Head of caudate nucleus (tissue), 42 donors: ENCODE measurements at places on chromosomes 6 and 20.

GRCh38 chr6:95723638-95724037 lies 146.3 kb downstream of the MANEA start:
- DNase-seq, result no peak

GRCh38 chr6:137728386-137729349 lies 138.4 kb upstream of the TNFAIP3 start:
- peak; percentile 14 for DNase-seq

DNA sequence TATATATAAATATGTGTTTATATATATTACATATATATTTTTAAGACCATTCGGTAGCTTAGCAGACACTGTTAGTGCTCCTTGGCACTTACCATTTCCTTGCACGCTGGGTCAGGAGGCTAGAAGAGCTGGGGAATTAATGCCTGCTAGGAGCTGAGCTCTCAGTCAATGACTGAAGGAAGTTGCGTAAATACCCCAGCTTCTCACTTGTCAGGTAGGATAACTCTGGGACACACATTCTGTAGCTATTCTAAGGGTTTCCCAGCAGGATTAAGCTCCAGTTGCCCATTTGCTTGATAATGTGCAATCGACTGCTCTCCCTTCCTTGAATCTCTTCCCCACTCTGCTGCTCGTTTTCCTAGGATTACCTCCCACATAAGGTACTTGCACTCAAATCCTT lies 15.7 kb upstream of the DNAAF9 start:
- no peak for DNase-seq

GRCh38 chr6:133705731-133706130 lies 183.2 kb upstream of the TCF21 start:
- no peak for DNase-seq

DNA sequence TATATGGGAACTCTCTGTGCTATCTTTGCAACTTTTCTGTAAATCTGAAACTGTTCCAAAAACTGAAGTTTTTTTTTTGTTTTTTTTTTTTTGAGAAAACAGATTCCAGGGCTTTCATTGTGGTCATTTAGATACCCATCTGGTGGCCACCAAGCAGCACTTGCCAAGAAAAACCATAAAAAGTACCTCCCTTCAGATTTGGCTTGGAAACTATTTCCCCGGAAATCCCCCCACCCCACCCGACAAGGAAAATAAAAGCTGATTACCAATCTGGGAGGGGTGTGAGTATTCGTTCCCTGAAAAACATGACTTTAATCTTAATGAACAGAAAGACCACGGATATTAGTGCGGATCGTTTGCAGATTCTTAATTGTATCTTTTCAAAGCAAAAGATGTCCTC lies 1.9 kb downstream of the NFATC2 start:
- no peak for DNase-seq

- DNase-seq, result no peak
Measured at GRCh38 chr6:144193181-144193580, 42.9 kb downstream of the STX11 start.

DNA sequence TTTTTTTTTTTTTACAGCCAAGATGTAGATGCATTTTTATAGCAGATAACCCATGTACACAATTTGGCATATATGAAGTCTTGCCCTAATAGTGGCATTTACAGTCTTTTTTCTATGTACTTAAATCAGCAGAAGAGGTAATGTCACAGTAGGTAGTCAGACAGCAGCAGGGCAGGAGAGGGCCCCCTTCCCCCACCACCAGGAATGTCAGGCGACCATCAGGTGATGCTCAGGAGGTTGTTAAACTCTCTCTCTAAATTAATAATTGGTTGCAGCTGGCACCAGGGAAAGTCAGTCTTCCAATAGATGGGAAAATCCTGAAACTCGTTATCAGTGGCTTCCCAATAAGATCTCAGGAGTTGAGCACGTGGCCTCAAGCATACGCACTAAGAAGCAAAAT lies 188.0 kb upstream of the ADGRB3 start:
- no peak for DNase-seq

DNA sequence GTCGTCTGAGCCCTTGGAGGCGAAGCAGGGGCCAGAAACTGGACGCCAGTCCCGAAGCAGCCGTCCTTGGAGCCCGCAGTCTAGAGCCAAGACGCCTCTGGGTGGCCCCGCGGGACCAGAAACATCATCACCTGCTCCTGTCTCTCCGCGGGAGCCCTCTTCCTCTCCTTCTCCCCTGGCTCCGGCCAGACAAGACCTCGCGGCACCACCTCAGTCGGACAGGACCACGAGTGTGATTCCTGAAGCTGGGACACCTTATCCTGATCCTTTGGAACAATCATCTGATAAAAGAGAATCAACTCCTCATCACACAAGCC lies 416 bp downstream of the RSPH4A start:
- peak; percentile 41 for DNase-seq

GRCh38 chr6:167695831-167696230 lies 130.9 kb upstream of the AFDN start:
- no peak for DNase-seq

- no peak for DNase-seq
Measured at GRCh38 chr6:24925661-24926060, 10.1 kb downstream of the RIPOR2 start.

- DNase-seq, result no peak
Measured at GRCh38 chr6:157186785-157187181, 136.5 kb downstream of the TMEM242 start.

GRCh38 chr20:62138204-62138543 lies 5.0 kb downstream of the PSMA7 start:
- no peak for DNase-seq

GRCh38 chr6:168385037-168385759 lies 55.8 kb upstream of the SMOC2 start:
- DNase-seq, result no peak

- DNase-seq, result no peak
Measured at GRCh38 chr6:74434171-74434570, 738.2 kb downstream of the CD109 start.

DNA sequence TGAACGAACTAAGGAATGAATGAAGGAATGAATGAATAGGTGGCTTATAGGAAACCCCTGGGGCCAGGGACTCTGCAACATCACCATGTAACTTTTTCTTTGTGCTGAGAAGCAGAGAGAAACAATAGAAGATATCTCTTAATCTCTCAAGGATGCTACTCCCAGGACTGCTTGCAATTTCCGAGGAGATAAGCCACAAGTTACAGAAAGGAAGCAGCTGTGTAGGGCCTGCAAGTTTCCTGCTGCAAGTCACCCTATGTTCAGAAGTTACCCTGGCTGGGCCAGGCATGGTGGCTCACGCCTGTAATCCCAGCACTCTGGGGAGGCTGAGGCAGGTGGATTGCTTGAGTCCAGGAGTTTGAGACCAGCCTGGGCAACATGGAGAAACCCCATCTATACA lies 7.3 kb upstream of the MAVS start:
- DNase-seq, result no peak

DNA sequence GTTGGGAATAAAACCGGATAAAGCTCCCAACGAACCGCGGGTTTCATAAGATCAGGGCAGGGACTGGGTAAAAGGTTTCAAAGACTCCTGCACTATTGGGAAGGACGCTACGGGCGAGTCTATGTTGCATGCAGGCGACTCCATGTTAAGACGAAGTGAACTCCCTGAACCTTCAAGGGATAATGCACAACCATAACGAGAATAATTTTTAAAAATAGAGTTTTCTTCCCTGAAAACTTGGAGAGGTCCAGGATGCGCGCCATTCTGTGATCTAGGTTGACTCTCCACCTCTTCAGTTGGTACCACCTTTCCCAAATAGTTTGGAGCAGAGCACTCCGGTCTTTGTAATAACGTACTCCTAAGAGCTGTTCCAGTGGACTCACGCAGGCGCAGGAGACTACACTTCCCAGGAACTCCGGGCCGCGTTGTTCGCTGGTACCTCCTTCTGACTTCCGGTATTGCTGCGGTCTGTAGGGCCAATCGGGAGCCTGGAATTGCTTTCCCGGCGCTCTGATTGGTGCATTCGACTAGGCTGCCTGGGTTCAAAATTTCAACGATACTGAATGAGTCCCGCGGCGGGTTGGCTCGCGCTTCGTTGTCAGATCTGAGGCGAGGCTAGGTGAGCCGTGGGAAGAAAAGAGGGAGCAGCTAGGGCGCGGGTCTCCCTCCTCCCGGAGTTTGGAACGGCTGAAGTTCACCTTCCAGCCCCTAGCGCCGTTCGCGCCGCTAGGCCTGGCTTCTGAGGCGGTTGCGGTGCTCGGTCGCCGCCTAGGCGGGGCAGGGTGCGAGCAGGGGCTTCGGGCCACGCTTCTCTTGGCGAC lies at the start of gene TPX2:
TPX2 (plus strand) TSS at position 562 of the 821 bp plus-strand sequence. CDS start 18,187 bp downstream, outside the sequence.
- peak; percentile 98 for DNase-seq

- peak; percentile 20 for DNase-seq
Measured at GRCh38 chr6:90413867-90414266, 117.2 kb upstream of the BACH2 start.

DNA sequence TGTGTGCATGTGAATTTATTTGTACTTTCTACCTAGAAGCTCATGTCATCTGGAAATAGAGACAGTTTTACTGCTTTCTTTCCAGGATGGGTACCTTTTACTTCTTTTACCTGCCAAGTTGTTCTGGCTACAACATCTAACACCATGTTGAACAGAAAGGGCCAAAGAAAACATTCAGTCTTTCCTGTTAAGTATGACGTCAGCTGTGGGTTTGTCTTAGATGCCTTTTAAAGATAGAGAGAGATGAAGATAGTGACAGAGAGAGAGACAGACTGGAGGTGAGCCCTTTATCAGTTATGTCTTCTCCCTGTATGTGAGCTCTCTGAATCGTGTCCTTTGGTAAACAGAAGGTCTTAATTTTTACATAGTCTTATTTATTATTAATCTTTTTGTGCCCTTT lies 3.4 kb upstream of the DACT2 start:
- DNase-seq, result no peak

GRCh38 chr6:159440349-159440748 lies 252.7 kb downstream of the SOD2 start:
- no peak for DNase-seq

- no peak for DNase-seq
Measured at GRCh38 chr6:33722103-33722623, 10.7 kb upstream of the UQCC2 start.

DNA sequence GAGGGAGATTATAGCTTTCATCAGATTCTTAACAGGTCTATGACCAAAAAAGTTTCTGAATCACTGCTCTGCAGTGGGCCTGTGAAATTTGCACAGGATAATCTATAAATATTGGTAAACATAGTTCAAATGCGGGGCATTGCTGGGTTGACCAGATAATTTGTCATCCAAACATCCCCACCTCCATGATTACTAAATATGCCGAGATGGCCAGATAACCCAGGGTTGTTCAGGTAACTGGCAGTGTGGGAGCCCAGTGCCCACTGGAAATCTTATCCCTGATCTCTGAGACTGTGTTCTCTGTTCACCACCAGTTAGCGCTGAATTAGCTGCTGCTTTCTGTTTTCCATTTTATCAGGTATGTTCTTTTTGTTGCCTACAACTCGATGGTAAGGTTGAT lies 21.4 kb downstream of the PTK7 start:
- no peak for DNase-seq

GRCh38 chr6:35047265-35048011 lies 93.7 kb downstream of the TCP11 start:
- no peak for DNase-seq

DNA sequence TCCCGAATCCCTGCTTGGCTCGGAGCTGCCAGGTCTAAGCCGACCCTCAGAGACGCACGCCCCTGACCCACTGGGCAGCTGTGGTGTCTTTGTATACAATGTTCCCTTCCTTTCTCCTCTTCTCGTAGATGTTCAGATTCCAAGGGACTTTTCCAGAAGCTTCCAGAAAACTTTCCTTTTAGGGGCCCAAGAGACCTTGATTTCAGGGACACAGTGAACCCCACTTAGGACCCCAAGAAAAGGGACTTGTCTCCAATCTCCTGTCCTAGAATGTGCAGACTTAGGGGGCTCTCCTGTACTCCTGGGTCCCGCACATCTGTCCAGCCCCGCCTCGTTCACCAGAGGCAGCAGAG lies 103.5 kb downstream of the EDN3 start:
- no peak for DNase-seq

DNA sequence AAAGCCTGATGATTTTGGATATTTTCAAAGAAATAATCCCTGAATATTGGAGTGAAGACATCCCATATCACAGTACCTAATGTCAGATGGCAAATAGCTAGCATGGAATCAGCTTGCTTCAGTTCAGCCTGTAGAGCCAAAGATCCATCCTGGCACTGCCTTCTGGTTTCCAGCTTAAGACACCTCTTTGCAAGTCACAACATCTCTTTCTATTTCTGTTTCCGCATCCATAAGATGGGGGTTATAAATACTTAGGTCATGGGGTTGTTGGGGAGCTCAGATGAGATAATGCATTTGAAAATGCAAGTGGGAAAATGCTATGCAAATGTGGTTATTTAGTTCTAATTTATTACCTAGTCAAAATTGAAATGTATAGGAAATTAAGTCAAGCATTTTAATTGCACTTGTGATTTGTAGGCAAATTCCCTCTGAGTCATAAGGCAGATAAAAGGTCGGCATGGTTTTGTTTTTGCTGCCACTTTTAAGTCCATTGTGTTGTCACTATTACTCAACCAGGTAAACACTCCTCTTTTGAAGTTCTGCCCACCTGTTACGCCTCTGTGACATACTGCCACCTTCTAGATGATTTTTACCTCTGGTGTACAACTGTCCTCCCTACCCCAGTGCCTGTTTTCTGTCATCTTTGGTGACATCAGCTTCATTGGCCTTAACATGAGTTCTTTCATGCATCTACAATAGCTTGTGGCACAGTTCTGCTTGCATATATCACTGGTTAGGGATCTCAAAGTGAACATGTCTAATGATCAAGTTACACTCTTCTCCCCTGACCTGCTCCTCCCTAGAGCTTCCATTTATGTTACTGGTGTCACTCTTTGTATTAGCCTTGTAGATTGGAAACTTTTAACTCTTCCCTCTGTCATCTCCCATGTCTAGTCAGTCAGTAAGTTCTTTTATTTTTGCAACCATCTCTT lies 96.6 kb downstream of the CDKAL1 start:
- no peak for DNase-seq

DNA sequence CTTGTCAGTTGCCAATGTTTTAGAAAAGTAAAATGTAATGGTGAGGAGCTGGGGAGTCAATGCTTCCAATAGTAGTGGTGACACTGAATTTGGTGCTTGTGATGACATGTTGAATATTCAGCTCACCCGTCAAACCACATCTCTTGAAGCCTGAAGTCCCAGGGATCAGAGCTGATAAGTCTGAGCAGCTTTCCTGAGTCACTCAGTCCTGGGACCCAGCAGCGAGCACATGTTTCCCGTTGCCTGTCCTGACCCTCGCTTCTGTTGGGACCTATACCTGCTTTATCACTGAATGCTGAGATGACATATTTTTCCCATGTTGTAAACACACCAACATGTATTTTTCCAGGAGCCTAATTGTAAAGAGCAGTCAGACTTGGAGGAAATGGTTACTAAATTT lies 693.6 kb downstream of the QKI start:
- DNase-seq, result no peak

GRCh38 chr6:139144490-139145085 lies 9.7 kb downstream of the HECA start:
- DNase-seq, result no peak

DNA sequence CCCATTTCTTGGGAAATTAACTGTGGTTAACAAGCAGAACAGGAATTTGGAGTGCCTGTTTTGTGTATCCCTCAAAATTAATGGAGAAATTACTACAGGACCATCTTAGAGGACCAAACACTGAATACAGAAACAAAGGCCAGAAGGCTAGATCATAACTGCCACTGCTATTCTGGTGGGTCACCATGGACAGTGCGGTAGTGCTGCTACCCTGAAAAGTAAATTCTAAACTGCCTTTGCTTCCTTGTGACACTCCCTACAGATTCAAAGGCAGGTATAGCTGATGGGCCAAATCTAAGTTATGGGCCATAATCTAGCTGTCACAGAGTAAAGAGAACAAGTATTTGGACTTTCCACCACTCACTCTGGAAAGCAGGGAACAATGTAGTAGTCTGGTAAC lies 575.8 kb upstream of the ADGRB3 start:
- no peak for DNase-seq
